ENCODE measurements at places on chromosomes 4 and X.

DNA sequence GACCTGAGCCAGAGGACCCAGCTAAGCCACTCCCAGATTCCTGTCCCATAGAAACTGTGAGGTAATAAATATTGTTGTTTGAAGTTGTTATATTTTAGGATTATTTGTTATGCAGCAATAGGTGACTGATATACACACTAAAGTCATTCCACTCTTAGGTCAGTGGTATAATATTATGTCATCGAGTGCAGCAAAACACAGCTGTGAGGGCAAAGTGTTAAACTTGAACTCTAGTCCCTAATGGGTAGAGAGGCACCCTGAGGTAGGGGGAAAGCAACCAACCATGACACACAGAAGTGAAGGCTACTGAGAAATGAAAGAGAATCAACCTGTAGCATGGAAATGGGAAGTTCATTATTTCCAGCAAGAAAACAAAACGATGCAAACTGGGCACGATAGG is 66.6 kb downstream of the ATXN3L start:
- DNase-seq = no peak

DNA sequence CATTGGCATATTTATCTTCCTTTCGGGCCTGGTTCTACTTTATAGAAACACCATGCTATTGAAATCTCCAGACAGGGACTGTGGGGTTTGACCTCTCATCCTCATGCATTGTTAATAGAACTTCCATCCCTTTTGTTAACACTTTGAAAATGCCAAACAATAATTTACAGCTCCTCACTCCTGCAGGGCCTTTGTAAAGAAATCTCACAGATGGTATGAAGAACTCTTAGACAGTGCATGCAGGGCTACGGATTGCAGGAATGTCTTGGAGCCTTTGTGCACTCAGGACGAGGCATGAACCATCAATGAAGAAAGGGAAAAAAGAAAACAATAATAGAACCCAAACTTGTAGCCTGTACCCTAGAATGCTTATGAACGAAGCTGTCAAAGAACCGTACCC is 92.8 kb upstream of the TMEM47 start:
- DNase-seq = no peak

GRCh38 chrX:101483705-101484104 is 1.6 kb upstream of the ARMCX4 start:
- no peak for DNase-seq

DNA sequence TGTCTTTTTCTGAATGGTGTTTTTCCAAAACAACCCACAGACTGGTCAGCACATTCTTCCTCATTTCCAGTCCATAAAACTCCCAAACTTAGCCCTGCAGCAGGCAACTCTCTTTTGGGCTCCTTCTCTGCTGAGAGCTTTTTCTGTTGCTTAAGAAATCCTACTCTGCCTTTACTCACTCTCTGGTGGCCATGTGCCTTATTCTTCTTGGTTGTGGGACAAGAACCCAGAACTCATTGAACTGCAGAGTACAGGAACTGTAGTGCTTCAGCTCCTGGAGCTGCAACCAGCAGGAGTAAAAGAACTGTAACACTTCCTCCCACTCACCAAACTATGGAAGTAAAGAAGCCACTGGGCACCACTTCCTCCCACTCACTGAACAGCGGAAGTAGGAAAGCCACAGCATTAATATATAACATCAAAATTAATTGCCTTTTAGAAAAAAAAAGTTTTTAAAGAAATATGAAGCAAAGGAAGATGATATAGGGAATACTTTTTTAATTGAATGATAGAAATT is 864.1 kb upstream of the PCDH10 start:
- no peak for DNase-seq

- DNase-seq = no peak
Observed at GRCh38 chr4:127307996-127308395, 324.8 kb upstream of the INTU start.

Data from fibroblast of the conjunctiva (primary cell).